Muscle of leg (tissue), 16 donors: ENCODE measurements at places on chromosomes 4 and X. TPM values are rescaled to one million over a fixed set of nuclear protein-coding genes. Genes with fewer than 3 reads are reported as not detected.

TMEM154 gene
- 0.95 TPM for polyA plus RNA-seq

MID1IP1 gene
- 14.4 TPM for polyA plus RNA-seq

ABCG2 gene
- 4.6 TPM for polyA plus RNA-seq

TRIM61 gene
- polyA plus RNA-seq = 3.4 TPM

IBSP gene
- polyA plus RNA-seq = 0.31 TPM

GRCh38 chr4:91904556-91904955 lies 399.2 kb upstream of the GRID2 start:
- DNase-seq = no peak

- peak; percentile 58 for DNase-seq
These were observed 37.7 kb upstream of the SLC16A2 start for GRCh38 chrX:74383611-74384010.

DNA sequence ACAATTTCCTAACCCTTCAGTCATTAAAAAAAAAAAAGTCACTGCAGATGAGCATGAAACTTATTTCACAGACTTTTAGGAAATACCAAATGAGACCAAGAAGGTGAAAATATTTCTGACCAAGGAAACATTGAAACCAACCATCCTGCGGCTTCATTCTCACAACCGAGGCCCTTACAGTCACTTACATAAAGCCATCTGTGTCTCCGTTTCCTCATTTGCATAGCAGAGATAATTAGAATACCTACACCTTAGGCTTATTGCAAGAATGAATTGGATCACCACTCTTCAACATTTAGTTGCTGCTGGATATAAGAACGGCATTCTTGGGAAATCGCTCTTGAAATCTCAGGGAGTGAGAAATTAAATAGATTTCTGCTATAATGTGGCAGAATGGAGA lies 356.2 kb downstream of the HS3ST1 start:
- no peak for DNase-seq
